ENCODE measurements at places on chromosomes 6 and 20. TPM values are rescaled to one million over a fixed set of nuclear protein-coding genes. Genes with fewer than 3 reads are reported as not detected.

Gene COX4I2
- total RNA-seq = not detected

Gene PDCD2
- total RNA-seq = 121 TPM

Gene ADGRF1
- 0.95 TPM for total RNA-seq

Gene PBOV1
- not detected for total RNA-seq

Gene TMEM170B
- 1.3 TPM for total RNA-seq

Gene DLK2
- 19.1 TPM for total RNA-seq

Gene C6orf141
- total RNA-seq = 0.15 TPM

Gene LST1
- total RNA-seq = not detected

Data from Panc1 (cell line).